ENCODE measurements at places on chromosomes 7 and 10. TPM values are rescaled to one million over a fixed set of nuclear protein-coding genes. Genes with fewer than 3 reads are reported as not detected.

GRCh38 chr7:97871659-97872024 lies 566 bp downstream of the ASNS start:
- DNase-seq = peak; percentile 1

- no peak for DNase-seq
These were observed 16.1 kb upstream of the ZC3HAV1 start for GRCh38 chr7:139125657-139126056.

DNA sequence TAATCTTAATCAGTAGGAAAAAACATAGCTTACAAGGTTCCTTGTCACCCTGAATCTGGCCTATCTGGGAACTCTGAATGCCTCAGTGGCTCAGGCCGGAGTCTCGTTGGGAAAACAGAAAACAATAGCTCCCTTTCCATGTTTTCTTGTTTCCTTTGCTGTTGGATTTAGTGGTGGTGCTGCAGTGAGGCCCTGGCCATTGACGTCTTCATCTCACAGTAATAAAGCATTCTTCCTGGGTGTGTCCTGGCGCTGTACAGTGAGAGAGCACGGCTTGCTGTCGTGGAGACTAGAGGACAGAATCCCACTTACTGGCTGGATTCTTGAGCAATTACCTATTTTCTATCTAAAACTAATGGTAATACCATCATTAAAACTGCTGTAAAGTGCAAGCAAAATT lies 1.3 kb upstream of the SPOCK2 start:
- DNase-seq = peak; percentile 24

GRCh38 chr10:113689057-113689456 lies 9.3 kb downstream of the CASP7 start:
- no peak for DNase-seq

Gene CPXM2
- not detected for total RNA-seq

Gene TMEM196
- not detected for total RNA-seq

- peak; percentile 62 for DNase-seq
These were observed 17.3 kb downstream of the MLXIPL start for GRCh38 chr7:73606801-73607691.

DNA sequence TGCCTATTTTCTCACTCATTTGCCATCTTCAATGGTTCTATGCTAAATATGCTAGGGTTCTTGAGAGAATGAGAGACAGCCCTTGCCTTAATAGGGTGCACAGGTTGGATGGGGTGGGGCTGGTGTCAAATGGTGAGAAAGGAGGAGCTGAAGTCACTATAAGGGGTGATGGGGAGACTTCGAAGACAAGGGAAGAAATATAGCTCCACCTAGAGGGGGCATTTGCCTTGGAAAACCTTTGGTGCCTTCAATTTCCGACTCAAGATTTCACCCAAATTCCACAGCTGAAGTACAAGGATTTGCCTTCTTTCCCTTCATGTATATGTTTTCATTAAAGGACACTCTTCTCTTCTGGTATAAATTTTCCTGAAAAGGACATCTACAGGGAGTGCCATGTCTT lies 5.6 kb downstream of the PTN start:
- no peak for DNase-seq

DNA sequence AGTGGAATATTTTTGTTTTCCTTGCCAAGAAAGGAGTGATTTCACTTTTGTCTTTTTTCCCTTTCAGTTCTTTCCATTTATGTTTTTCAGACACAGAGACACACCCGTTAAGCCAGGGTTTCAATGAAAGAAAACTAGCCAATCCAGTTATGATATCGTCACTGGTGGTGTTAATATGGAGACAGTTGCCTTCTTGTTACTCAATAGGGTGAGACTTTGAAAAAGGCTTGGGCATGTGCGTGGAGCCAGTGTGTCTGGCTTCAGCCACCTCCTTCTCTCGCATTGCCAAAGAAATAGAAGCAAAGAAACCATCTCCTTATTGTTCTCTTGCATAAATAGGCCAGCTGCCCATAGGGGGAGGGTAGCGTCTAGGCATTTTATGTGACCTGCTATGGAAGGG lies 84.1 kb upstream of the DLX6 start:
- DNase-seq = no peak

Gene GALNT17
- total RNA-seq = not detected

DNA sequence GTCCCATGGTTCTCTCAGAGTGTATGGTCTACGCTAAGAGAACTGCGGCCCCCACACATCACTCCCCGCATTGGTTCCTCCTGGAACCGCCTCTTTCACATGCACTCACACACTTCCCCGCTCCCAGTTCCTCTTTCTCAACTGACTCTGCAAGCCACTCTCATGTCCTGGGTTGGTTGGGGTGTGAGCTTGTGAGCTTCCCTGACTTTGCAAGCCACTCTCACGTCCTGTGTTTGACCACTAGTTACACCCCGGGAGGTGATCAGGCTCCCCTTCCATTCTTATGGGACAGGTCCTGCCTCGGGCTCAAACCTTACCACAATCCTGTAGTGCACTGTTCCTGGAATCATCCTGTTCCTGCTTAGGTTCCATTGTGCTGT lies 105.0 kb downstream of the TRIM24 start:
- no peak for DNase-seq

DNA sequence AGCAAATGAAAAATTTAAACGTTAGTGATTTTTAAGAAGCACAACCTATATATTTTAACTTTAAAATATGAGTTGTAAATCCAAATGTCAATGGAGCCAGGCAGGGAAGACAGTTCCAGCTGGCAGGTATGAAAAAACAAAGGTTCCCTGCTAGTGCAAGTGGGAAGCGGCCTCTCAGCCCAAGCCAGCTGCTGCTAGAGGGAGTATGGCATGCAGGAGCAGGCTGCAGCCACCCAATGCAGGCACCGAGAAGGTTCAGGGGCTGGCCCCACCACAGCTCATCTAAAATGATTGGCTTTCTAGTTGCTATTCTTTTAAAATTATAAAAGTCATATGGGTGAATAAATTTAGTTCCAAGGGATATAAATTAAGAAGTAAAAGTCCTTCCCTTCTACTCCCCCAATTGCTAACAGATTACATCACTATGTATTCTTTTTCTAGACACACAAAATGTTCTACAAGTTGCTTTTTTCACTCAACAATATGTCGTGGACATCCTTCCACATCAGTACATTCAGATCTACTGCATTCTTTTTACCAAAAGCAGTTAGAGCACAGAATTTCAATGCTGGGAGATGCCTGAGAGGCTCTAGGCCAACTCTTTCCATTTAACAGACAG lies 69.3 kb downstream of the SGMS1 start:
- no peak for DNase-seq

DNA sequence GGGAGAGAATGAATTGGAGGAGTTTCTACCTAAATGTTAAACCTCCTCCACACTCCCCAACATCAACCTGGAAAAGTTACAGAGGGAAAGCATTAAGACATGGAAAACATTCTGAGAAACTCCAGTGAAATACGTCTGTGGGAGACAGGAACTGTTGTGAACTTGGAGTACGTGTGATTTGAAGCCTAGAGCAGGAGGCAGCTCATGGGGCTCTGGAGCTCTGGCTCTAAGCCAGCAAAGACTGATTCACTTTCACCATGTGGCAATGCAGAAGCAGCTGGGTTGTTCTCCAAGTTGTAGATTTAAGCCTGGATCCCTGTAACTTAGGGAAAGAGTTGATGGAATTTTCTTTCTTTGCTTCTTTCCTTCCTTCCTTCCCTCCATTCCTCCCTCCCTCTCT lies 503.2 kb downstream of the NRG3 start:
- DNase-seq = peak; percentile 7

DNA sequence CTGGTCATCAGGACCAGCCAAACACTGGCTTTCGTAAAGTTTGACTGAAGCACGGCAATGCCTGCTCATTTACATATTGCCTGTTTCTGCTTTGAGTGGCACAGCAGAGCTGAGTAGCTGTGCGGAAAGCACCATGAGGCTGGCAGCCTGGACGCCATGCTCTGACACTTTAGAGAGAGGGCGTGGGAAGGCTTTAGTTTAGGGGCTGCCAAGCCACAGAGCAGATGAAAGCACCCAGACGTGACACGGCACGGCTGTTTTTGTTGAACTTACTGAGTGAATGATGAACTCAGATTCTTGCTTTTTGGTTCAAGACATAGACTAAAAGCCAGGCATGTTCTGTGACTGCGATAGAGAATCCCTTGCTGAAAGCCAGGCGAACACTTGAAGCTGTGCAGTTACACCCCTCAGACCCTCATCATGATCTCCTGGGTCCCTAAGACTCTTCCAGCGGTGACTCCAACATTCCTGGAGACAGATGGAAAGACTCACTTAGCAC lies 182.1 kb downstream of the ZMYND11 start:
- DNase-seq = no peak

- peak; percentile 13 for DNase-seq
These were observed 272.3 kb upstream of the SEMA3C start for GRCh38 chr7:81190997-81191768.

GRCh38 chr7:89264126-89264525 lies 468.6 kb upstream of the TEX47 start:
- DNase-seq = no peak

DNA sequence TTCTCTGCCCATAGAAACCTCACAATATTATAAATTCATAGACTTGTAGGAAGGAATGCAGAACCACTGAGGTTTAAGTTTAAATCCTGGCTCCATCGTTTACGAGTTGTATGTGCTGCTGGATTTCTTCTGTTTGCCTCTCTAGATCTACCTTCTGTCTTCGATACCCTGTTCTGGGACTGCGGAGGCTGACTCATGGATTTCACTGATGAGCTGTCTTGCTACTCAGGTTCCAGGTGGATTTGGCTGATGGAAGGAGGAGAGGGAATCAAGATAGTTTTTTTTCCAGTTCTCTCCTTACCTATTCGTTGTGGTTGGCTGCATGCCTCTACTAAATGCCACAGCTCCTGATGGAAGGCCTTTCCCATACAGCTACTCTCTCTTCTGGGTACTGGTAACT lies 375.8 kb downstream of the REEP3 start:
- DNase-seq = no peak

DNA sequence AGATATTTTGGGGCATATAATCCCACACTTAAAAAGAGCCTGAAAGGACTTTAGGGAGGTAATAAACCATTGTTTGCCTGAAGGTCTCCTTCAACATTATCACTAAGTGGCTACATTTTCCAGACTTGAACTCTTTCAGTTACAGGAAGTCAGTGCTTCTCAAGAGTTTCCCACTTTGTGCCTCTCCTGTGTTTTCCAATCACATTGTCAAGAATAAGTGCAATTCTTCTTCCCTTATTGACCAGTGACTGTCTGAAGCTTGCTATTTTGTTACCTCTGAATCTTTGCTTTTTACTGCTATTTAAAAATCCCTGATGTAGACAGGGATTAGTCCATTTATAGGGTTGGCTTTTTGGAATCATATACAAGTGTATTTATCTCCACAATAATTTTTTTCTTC lies 346.7 kb upstream of the ANKRD30A start:
- DNase-seq = no peak

DNA sequence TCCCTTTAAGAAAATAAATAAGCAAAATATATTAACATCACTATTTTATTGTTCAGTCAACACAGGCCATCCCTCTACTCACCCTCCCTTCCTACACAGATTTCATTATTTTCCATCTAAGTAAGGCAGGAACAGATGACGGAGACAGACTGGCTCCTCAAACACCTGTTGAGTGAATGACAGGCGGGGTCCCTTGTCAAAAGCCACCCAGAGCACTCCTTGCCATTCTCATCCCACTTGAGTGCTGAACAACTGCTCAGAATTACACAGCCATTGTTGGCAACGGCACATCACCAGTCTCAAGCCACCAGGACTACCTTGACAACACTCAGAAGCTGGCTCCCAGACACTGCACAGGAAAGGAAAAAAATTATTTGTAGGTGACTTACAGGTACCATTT lies 3.3 kb downstream of the GRB10 start:
- DNase-seq = no peak

Gene ZFAND4
- 7.5 TPM for total RNA-seq

GRCh38 chr10:69801094-69801433 lies 642 bp upstream of the COL13A1 start:
- DNase-seq = peak; percentile 86

- no peak for DNase-seq
These were observed 11.0 kb downstream of the PYROXD2 start for GRCh38 chr10:98403812-98404504.

GRCh38 chr10:127283576-127283975 lies 87.2 kb upstream of the INSYN2A start:
- no peak for DNase-seq

DNA sequence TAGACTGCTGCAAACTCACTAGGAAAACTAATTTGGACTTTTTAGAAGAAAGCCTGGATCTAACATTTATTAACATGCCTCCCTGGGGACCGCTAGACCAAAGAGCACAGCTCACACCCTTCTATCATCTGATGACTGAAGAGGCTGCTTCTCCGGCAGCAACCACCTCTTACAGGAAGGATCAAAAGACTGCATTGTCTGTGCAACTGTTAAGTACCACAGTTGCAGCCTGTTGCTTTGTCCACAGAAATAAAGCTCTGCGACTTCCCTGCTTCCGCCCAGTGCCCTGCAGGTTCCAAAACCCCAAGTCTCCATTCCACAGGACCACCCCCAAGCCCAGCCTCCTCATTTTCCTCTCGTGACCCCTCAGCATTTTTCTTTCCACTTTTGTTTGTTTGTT lies 14.0 kb upstream of the PODXL start:
- DNase-seq = no peak

DNA sequence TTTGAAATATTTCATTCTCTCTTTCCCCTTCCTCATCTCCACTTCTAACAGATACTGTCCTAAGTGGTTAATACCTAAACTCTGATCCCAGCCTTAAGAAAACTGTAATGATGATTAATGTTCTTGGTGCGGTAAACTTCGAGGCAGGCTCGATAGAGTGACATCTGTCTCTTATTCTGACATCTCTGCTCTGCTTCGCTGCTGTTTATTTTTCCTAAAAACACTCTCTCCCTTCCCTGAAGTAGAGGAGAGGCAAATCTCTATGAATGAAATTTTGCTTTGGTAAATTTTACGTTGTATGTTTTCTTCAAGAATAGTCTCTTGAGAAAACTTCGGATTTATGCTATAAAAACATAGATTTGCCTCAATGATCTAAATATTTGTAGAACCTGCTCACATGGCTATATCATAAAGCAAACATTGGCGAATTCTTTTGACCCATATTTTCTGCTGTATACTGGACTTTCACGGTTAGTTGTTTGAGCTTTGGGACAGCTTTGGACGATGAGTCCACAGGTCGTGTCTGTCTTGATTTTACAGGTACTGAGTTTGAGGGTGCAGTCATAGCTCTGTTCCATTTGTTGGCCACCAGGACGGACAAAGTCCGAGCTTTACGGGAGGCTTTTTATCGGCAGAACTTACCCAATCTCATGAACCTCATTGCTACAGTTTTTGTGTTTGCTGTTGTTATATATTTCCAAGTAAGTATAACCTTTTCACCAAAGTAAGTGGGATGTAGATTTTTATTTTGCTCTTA lies 27.1 kb downstream of the SEC61A2 start:
- DNase-seq = no peak

Gene SYT15B
- total RNA-seq = 0.24 TPM

- no peak for DNase-seq
These were observed 215.6 kb downstream of the CCSER2 start for GRCh38 chr10:84543948-84544347.

DNA sequence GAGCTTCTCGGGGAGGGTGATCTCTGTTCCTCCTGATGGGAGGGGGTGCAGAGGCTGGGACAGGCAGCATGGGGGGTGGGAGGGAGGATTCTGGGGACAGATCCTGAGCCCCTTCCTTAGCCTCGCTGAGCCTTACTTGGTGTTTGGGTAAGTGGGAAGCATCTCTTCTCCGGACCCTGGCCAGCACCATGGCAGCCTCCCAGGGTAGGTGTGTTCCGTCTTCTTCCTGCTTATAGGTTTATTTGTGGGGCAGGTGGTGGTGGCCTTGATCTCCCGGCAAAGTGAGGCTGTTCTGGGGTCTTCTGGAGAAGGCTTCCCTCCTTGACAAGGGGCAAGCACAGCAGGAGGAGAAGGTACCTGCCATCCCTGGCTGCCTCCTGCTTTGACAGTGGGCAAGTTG lies 226.9 kb downstream of the GLRX3 start:
- no peak for DNase-seq

Gene CALHM1
- total RNA-seq = not detected
